ENCODE measurements at places on chromosomes 1 and 21.

- DNase-seq = no peak
These were observed 39.8 kb downstream of the FOXD2 start for GRCh38 chr1:47477595-47478080.

GRCh38 chr1:61904354-61904753 lies 162.1 kb downstream of the PATJ start:
- DNase-seq = no peak

DNA sequence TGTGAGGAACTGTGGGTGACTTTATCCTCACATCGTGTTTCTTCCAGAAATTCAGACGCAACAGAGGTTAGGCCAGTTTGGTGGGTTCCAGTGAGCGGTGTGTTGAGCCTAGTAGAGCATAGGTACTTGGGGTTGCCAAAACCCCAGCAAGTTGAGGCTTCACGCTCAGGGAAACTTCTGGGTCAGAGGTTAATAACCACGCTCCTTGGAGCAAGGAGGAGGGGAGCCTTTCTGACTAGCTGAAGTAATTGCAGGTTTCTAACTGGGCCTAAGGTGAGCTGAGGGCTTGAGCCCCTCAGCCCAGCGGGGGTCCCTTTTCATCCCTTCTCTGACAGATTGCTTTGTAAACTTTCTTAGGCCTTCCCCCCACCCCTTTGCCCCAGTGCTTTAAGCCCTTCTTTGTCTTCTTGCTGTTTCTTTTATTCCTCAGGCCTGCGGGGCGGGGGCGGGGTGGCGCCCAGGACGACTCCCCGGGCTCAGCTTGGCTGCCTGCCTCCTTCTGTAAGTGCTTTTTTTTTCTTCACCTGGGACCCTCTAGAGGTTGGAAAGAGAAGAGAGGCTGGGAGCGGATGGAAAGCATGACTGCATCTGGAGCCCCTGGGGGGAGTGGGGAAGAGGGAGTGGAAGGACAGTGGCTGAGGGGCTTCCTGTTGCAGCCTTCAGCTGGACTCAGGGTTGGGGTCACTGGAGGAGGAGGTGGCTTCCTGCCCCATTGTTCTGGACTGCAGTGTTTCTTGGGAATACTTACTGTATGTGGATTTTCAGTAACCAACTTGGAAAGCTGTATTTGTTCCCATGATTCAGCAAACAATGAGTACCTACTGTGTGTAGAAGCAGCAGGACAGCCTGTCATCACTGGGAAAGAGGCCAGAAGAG lies 1.3 kb upstream of the ZNF436 start:
- no peak for DNase-seq

DNA sequence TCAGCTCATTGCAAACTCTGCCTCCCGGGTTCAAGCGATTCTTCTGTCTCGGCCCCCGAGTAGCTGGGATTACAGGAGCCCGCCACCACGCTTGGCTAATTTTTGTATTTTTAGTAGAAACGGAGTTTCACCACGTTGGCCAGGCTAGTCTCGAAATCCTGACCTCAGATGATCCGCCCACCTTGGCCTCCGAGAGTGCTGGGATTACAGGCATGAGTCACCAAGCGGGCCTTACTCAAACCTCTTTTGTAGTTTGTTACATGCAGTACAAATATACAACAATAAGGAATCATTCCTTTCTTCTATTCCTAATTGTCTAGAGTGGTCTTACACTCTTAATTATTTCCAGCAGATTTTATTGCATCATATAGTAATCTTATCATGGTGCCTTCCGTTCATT lies 16.6 kb downstream of the SPATA17 start:
- DNase-seq = peak; percentile 10

DNA sequence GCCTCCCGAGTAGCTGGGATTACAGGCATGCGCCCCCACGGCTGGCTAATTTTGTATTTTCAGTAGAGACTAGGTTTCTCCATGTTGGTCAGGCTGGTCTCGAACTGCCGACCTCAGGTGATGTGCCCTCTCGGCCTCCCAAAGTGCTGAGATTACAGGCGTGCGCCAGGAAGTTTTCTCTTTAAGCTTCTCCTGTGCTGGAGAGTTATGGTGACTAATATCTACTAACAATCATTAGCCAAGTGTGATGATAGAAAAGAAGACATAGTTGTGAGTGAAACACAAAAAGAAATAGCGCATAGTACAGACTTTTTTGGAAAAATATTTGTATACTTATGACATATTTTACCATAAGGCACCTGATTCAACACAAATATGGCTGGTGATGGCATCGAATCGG lies 56.5 kb downstream of the SETD4 start:
- DNase-seq = no peak

GRCh38 chr1:15196807-15197530 lies 43.4 kb downstream of the TMEM51 start:
- no peak for DNase-seq

DNA sequence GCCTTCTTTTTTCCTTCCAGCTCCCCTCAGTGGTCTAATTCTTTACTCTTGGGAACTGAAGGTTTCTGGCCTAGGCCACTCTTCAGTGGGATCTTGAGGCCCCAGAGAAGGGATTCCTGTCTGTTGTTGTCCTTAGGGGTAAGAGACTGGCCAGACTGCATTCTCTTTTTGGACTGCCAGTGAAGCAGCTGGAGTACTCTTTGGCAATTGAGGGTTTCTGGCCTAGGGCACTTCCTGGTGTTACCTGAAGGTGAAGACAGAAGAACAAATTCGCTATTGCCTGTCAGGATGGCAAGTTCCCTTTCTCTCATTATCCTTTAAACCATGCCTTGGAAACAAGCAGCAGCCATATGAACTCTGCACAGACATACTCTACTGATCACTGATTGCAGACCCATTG lies 286.6 kb upstream of the ZP4 start:
- no peak for DNase-seq

GRCh38 chr21:20642681-20643080 lies 355.5 kb upstream of the NCAM2 start:
- no peak for DNase-seq

GRCh38 chr1:203636291-203636690 lies 9.7 kb downstream of the ATP2B4 start:
- peak; percentile 88 for DNase-seq

DNA sequence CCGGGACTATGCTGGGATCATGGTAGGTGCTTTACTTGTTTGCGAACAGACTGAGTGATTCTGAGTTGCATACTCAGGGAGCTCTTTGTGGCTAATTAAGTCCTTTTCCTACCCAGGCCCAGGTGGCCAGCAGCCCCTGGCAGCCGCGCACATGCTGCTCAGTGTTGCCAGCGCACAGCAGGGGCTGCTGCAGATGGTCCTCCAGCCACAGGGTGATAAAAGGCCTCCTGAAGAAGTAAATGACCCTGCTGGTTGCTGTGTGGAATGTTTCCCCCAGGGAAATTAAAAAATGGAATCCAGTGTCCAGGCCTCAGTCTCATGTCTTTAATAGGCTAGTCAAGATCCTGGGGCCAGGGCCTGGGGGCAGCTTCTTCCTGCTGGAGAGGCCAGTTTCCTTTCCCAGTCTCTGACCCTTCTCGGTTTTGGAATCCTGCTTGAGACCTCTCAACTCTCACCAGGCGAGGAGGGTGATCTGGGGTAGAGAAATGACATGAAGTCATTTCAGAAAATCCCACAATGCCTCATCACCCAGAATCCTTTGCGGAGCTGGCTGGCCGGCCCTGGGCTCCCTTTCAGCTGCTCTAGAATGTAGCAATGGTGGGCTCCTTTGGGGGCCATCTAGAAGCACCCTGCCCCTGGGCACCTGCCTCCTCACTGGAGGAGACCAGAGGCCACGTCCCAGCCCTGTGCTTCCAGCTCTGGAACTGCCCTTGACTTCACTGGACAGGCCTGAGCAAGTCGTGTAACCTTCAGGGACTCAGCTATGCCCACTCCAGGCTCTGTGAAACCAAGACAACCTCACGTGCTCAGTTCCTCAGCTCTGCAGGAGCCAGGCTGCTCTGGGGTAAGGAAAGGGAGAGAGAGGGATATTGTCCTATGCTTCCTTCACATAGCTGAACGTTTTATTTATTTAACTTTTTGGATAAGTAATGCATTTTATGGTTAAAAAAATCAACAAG lies 131.4 kb downstream of the MRPS6 start:
- no peak for DNase-seq

DNA sequence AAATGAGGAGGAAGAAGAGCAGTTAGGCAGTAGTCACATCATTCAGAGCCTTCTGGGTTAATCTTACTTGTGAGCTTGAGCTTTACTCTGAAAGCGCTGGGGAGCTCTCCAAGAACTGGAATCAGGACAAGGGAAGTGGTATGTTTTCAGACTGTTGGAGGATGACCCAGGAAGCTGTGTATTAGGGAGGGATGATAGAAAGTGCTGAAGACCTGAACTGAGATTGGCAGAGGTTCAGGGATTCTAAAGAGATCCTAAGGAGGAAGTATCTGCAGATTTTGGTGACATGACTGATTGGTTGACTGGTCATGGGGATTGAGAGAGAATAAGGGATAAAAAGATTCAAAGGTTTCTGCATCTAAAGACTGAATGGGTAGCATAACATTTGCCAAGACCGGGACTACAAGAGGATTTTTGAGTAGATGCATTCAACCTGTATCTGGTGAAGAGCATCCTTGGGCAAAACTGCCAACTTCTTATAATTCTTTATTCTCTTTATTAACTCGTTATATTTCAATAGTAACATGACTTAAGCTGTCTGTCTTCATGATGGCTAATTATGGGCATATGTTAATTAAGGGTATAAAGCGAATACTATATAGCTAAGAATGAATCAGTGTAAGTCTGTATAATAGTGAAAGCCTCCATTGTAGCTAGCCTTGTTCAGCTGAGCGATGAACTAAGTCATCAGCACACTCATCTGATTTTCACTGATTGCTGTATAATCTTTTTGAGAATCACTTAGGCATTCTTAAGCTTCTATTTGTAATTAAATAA lies 41.8 kb downstream of the XCL1 start:
- no peak for DNase-seq
